ENCODE measurements at places on chromosomes 3 and 15.
A peak's percentile ranks its signal among the peaks of the same experiment; 100 is the strongest.

GRCh38 chr3:73695841-73696240, 71.1 kb upstream of the PDZRN3 start:
- no peak for DNase-seq

GRCh38 chr3:17936736-17937480, 194.5 kb upstream of the TBC1D5 start:
- DNase-seq = no peak

DNA sequence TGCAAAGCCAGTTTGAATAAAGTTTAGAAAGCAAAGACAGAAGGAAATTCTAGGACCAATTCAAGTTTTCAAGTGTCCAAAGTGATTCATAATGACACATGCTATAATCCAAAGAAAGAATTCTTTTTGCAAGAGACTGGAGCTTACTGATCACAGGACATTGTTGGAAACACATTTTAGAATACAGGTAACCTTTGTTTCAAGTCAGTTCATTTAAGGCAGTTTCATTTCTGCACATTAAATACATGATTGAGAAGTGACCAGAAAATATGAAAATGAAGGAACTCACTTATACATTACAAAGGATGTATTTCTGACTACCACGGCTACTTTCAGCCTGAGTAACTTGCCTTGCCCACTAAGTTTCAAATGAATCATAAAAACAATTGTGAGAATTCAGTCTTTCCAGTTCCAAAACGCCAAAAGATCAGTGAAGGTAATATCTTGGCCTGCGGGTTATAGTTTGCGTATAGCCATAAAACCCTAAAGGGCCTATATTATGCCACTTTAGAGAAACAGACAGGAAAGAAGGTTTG, 48.7 kb downstream of the PRICKLE2 start:
- no peak for DNase-seq

- no peak for DNase-seq
Measured at GRCh38 chr3:43223670-43224364, 62.5 kb upstream of the SNRK start.

DNA sequence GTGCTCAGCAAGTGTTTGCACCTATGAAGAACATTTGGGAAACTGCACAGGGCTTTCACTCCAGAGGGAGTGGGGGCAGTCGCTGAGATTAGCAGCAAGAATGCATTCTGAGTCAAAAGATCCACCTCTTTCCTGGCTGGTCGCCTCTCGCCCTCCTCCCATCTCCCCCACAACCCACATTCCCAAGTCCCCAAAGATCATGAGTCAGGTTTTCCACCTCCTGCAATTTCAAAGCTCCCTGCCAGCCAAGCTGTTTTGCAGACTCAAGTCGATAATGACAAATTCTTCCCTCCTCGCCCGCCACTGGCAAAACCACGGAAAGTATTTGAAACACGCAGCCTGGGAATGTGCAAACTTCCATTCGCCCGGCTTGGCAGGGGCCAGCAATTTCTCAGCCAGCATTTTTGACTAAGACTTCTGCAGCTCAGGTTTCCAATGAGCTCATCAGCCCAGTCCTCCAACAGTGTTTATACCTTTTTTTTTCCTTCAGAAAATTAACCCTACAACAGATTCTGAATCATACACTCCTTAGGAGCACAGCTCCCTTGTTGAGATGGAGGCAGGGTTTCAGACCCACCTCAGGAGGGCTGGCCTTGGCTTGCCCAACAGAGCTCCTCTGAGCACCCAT, 181.4 kb downstream of the SMAD6 start:
- DNase-seq = no peak

DNA sequence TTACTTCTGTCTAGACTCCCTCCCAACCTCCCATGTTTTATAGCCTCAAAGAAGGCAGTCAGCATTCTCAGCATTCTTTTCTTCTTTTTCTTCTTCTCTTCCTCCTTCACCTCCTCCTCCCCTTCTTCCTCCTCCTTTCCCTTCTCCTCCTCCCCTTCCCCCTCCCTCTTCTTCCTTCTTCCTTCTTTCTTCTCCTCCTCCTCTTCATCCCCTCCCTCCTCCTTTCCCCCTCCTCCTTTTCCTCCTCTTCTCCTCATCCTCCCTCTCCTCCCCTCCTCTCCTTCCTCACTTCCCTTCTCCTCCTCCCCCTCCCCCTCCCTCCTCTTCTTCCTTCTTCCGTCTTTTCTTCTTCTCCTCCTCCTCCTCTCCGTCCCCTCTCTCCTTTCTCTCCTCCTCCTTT, 3.6 kb upstream of the LPCAT4 start:
- no peak for DNase-seq

DNA sequence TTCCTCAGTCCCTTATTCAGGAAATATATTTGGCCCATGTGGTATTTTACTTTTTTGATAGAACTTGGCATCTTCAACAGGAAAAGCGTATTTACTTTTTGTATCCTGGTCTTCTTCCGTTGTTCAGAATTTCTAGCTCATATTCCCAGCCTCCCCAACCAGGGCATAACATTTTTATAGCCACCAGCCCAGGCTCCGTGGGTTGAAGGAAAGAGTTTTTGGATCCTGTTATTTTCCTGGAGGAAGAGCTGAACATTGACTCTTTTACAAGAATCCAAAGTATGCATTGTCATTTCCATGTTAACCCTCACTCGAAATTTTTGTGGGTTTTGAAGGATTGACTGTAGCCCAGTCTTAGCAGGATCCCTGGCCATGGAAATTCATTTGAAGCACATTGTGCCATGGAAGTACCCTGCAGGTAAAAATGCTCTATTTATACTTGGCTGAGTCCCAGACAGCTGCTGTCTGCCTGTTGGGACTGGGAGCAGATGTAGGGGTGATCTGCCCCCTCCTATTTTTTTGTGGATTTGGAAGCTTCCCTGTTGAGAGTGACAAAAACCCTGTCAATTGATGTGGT, 98.8 kb downstream of the AKAP13 start:
- DNase-seq = peak; percentile 43

DNA sequence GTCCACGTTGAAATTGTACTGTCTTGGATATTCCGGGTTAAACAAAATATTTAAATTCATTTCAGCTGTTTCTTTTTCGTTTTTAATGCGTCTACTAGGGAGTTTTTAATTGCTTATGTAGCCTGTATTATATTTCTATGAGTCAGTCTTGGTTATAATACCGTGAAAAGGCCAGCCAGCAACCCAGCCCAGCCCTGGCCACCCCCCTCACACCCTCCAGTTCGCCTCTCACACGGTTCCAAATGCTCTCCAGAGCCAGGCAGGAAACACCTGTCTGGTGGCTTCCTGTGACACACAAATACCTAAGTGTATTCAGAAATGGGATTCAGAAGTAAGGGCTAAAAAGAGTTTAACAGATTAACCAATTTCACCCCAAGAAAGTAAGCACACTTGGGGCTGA, 4.4 kb downstream of the SH3BP5 start:
- peak; percentile 61 for DNase-seq

GRCh38 chr3:43087249-43087776, 18.6 kb downstream of the POMGNT2 start:
- no peak for DNase-seq

- no peak for DNase-seq
Measured at GRCh38 chr3:50862221-50862620, 187.5 kb downstream of the DOCK3 start.

DNA sequence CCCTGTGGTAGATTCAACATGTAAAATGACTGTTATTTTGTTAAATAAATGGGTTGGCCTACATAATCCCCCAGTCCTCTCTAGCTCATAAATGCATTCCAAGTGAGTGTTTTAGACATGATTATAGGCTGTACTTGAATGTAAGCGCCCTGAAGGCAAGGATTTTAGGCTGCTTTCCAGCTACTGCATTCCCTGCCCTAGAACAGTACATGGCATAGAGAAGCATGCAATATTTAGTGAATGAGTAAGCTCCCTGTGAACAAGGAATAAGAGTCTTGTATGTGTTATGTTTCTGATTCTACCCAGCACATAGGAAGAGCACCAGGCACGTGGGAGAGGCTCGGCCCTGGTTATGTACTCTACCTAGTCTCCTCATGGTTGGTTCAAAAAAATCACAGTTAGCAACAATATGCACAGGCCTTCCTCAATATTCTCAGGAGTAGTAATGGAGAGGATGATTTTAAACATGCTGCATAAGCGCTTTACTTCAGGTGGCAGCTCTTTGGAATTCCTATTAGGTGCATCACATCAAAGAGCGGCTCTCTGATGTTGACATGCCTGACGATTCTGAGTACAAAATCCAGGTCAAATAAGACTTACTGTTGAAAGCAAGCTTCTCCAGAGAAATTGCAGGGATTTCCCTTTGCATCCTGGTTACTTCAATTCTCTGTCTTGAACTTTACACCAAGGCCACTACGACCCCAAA, 456.6 kb downstream of the MAGI1 start:
- no peak for DNase-seq

GRCh38 chr15:33198541-33198940, 4.0 kb upstream of the FMN1 start:
- DNase-seq = no peak

DNA sequence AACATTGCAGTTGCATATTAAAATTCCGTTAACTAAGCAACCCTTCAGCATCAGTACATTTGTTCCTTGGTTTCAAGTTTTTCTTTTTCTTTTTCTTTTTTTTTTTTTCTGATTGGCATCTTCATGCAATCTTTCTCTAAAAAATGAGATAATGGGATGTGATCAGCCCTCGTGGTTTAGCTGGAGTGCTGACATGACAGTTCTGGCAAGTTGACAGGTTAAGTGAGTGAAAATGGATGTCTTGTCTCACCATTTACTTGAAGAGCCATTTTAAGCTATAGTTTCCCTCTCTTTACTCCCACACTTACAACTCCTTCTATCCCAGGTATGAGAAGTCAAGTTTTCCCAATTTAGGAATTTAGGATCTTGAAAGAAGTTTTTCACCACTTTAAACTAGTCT, 495.2 kb downstream of the ROBO2 start:
- DNase-seq = no peak

DNA sequence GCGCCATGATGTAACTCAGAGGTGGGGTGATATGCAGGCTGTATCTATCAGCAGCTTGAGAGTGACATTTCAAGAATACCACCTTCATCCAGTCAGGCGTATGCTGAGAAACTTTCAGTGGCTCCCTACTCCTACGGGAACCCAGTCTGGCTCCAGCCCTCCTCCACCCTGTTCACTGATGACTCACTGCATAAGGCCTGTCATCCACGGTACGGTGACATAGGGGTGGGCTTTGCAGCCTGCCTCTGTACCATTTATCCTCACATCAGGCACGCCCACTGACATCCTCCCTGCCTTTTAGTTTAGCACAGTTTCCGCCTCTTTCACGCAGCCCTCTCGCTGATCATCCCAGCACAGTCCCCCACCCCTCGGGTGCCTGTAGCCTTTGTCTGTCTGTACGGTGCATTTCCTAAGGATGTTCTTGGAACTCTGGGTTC, 11.7 kb downstream of the PXYLP1 start:
- DNase-seq = no peak

GRCh38 chr3:51709004-51709420, 2.1 kb downstream of the GRM2 start:
- DNase-seq = no peak

- DNase-seq = no peak
Measured at GRCh38 chr3:77667901-77668300, 628.0 kb downstream of the ROBO2 start.

DNA sequence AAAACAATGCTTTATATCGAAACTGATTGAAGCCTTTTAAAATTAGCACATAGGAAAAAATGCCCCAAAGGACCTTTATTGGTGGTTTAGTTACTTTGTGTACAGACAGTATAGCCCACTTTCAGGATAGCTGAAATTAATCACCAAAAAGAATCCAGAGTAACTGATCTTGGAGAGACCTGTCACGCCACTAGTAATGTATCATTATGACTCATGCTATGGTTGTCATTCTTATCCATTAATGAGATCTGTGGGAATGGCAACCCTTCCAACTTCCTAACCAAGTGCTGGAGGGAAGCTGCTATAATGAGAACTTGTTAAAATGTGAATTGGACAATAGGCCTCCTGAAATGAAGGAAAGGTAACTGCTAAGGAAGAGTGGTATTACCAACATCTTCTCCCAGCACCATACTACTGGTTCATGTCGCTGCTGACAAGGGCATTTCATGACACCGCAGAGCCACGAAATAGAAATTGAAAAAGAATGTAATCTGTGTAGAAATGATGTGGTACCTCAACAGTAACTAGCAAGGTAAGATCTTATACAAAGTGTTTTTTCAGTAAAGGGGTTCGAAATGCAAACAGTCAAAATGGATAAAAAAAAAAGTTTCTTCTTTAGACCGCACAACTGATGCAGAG, 7.1 kb upstream of the EMC4 start:
- DNase-seq = no peak

DNA sequence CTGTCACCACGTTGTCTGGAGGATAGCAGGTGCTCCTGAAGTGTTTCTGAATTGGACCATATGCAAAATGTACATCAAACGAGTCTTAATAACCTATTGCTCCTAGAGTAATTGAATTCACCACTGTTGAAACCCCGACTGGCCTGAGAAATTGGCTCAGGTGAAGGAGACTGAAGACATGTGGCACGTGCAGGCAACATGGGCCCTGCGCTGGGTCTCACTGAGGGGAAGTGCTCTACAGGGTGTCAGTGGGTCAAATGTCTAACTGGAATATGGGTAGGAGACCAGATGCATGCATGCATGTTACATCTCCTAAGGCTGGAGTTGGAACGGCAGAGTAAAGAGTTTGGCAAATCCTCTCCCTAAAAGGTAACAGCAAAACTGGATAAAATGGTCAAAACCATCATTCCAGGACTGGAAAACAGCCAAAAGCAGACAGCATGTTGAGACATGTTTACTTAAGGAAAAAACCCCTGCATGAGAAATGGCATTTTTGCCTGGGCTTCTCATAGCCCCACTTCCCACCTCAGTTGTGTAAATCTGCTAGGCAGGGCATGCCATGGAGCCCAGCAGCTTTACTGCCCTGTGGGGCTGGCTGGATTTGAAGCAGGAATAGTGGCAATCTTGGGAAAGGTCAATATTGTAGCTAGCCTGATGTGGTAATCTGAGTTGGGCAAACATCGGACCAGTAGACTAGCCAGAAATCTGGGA, 131.3 kb downstream of the TJP1 start:
- DNase-seq = no peak

- DNase-seq = no peak
Measured at GRCh38 chr15:99131441-99132023, 26.7 kb downstream of the SYNM start.

- no peak for DNase-seq
Measured at GRCh38 chr3:38311941-38312340, 29.8 kb downstream of the SLC22A14 start.

- no peak for DNase-seq
Measured at GRCh38 chr15:75928680-75929608, 25.3 kb downstream of the FBXO22 start.

GRCh38 chr3:143170074-143170473, 50.5 kb downstream of the CHST2 start:
- DNase-seq = no peak

- DNase-seq = no peak
Measured at GRCh38 chr15:78035321-78035751, 42.2 kb downstream of the TBC1D2B start.

- DNase-seq = no peak
Measured at GRCh38 chr3:105436687-105437086, 70.0 kb downstream of the ALCAM start.

DNA sequence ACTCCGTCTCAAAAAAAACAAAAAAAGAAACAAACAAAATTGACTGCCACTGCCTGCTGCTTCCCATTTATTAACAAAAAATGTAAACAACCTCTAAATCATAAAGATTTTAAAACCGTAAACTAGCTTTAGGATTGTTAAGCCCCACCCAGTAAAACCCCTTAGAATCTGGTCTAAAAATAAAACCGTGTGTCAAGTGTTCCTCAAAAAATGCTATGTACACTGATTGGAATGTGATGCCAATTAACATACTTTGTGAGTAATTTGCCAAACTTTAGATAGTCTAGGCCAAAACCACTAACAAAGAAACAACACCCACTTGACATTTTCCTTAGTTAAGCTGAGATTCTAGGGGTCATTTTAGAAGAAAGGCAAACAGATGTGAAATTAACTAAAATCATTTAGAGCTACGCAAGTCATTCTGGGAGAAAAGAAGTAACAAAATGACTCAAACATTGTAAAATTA, 5.3 kb downstream of the RAF1 start:
- DNase-seq = no peak
